ENCODE measurements at places on chromosomes 5 and 9. TPM values are rescaled to one million over a fixed set of nuclear protein-coding genes. Genes with fewer than 3 reads are reported as not detected.

The GM2A gene
- 13.4 TPM for total RNA-seq

The F2R gene
- total RNA-seq, result 44.7 TPM

The RRAGA gene
- 49.7 TPM for total RNA-seq

GRCh38 chr5:157273131-157273556, 7.2 kb downstream of the CYFIP2 start:
- peak; percentile 79 for DNase-seq
- peaks cover 81% of the 10 kb centered on the region for H3K4me1 ChIP-seq
- peak overlapping the region; percentile 64 for H3K4me3 ChIP-seq
- H3K27ac ChIP-seq, result peak overlapping the region; percentile 97
- no peaks in the 10 kb centered on the region for H3K27me3 ChIP-seq
- peaks cover 54% of the 10 kb centered on the region for H3K36me3 ChIP-seq

Measured in activated CD8-positive, alpha-beta memory T cell treated with anti-CD3 and anti-CD28 coated beads, Interleukin-2, amount 10 ng/mL, durations not matched to agents 7 days and 5 days (primary cell).